ENCODE measurements at places on chromosomes 7 and 10. TPM values are rescaled to one million over a fixed set of nuclear protein-coding genes. Genes with fewer than 3 reads are reported as not detected.

DNA sequence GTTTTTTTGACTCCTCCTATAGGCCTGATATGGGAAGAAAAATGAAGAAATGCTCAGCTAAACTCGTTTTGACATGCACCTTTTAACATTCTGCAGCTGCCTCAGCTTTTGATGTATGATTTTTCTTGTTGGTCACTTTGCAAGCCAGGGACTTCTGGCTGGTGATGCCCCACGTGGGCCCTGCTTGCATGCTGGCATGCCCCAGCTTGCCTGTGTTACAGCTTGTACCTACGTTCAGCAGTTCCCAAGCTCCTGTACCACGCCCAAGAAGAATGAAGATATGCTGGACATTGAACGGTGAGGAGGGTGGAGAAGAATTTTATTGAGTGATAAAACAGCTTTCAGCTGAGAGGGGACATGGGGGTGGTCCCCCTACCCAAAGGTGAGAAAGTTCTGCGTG, 245.6 kb upstream of the FZD8 start:
- DNase-seq = no peak

- no peak for DNase-seq
These were observed 137.1 kb upstream of the UNC5B start for GRCh38 chr10:71075086-71075758.

GRCh38 chr10:80414142-80414895, 6.0 kb downstream of the PRXL2A start:
- DNase-seq = peak; percentile 63

DNA sequence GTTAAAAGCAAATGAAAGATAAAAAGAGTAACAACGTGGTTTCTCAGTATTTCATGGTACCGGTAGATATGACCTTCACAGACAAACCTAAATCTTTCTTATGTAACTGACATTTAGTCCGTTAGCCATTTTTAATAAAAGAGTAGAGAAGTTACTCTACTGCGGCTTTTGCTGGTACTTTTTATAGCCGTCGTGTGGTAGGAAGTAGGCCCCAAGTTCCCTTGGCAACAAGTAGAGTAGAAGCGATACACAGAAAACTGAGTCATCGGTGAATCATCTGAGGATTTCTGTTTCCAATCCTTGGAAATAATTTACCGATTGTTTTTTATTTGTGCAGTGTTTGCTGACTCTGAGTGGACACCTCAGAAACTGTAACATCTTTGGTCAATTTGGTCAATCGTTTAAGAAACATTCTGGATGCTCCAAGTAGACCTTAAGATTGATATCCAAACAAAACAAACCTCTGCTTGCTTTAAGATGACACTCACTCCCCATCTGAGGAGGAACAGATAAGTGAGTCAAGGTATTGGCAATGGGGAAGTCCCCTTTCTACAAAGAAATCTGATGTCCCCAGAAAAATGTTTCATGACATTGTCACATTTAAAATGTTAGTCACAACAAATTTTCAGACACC, 63.9 kb upstream of the AHR start:
- no peak for DNase-seq

GRCh38 chr7:158657189-158657746, 47.3 kb downstream of the NCAPG2 start:
- no peak for DNase-seq

- DNase-seq = no peak
These were observed 54.3 kb upstream of the ZNF800 start for GRCh38 chr7:127446842-127447241.

DNA sequence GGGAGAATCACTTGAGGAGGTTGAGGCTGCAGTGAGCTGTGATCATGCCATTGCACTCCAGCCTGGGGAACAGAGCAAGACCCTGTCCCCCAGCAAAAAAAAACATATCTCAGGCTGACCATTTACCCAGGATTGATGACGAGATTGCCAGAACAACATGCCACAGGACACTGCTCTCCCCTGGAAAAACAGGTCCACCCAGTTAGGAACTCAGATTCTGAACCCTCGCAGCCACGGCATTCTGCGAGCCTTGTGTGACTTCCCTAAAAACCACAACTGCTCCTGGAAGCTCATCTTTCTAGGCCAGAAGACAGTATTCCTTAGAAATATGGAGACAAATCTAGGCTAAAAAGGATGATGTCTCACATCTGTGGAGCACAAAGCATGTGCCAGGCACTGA, 42.1 kb upstream of the SH2B2 start:
- no peak for DNase-seq

- DNase-seq = no peak
These were observed 210.2 kb downstream of the MDFIC start for GRCh38 chr7:115132096-115132495.

- DNase-seq = no peak
These were observed 534 bp upstream of the ACBD5 start for GRCh38 chr10:27241010-27241651.

GRCh38 chr7:50142425-50143017, 49.5 kb upstream of the ZPBP start:
- DNase-seq = peak; percentile 19

DNA sequence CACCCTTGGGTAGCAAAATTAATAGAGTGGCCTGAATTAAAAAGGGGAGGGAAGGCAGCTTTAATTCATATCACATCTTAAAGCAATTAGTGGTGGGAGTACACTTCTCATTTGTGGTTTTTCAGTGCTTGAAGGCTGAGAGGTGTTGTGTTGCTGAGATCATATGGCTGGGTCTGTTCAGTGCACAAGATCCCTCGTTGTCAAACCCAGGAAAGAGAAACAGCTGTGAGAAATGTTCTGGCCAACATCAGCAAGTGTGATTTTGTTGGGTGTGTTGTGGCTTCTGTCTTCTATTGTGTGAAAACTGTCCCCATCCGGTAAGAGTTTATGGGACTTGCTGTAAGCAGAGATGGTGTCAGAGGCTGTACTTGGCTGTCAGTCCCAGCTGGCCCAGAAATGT, 197.9 kb upstream of the BMPER start:
- DNase-seq = no peak

- DNase-seq = no peak
These were observed 445.2 kb downstream of the DNAJB6 start for GRCh38 chr7:157782041-157782440.

DNA sequence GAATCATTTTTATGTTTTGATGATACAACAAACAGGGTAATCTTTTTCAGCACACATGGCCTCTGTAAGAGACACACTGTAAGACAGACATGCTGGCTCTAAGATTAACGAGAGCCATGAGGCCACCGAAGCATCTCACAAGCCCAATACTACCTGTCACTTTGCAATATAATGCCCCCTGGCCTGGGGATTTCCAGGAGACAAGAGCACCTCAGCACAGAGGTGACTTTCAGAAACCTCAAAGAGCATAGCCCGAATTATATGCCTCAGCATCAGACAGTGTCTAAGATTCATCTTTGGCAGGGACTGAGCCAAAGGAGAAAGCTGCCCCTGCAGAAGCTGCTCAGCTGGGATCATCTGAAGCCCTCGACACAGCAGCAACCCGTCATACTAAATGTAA, 44.2 kb upstream of the TMEM213 start:
- no peak for DNase-seq

DNA sequence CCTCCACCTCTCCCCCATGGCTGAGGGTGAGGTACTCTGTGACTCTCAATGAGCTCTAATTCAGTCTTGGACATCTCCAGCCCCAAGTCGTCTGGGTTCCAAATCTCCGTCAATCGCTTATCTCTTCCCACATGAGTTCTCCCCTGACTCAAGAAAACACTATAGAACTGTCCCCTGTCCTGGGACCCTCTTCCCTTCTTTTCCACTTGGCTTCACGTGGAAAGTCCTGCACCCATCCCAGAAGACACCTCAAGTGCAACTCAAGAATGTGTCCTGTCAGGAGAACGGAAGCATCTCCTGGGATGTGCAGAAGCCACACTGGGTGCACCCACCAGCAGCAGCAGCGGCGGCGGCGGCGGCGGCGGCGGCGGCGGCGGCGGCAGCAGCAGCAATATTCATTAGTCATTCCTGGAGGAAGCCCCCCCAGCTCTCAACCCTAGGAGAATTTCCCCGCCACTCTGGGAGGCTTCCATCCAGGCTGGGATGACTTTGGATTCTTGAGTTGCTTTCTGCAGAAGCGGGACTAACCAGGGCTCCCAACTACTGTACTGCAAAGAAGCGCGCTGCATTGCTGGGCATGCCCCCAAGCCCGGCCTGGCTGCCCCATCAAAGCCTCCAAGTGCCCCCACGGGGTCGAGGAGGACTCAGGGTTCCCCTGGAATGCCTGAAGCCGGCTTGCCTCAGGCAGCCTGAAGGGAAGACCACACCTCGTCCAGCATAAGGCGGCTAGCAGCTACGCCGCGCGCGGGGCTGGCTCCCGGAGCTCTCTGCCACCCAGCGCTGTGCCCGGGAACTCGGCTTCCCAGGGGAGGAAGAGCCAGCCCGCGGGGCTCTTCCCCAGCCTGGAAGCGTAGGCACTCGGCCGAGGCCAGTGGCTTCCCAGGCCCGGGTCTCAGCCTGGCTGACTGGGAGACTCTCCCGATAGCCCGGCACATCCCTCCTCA, 1.0 kb downstream of the CRTAC1 start:
- DNase-seq = no peak

DNA sequence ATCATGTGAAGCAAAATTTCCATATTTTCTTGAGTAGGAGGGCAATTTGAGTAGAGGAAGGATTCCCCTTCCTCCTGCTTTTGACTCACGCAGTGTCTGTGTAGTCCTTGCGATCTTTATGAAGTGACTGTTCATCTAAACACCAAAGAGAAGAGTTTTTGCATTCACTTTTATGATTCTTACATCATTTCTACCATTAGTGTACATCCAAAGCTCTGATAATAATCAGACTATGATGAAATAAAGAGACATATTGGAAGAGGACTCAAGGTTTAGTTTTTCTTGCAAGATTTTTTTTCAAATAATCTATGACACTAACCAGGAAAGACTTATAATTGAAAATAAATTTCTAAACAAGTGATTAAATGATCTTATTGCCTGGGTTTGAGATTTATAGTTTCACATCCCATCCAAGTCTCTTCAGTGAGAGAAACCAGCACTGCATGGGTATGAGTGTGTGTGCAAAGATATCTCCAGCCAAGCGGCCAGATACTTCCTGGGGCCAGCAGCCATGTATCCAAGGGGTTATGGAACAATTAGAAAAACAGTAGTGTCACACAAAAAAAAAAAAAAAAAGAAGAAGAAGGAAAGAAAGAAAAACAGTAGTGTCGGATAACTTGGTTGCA, 2.0 kb upstream of the ACTA2 start:
- DNase-seq = no peak

- DNase-seq = no peak
These were observed 104.0 kb upstream of the ZEB1 start for GRCh38 chr10:31215052-31215451.

DNA sequence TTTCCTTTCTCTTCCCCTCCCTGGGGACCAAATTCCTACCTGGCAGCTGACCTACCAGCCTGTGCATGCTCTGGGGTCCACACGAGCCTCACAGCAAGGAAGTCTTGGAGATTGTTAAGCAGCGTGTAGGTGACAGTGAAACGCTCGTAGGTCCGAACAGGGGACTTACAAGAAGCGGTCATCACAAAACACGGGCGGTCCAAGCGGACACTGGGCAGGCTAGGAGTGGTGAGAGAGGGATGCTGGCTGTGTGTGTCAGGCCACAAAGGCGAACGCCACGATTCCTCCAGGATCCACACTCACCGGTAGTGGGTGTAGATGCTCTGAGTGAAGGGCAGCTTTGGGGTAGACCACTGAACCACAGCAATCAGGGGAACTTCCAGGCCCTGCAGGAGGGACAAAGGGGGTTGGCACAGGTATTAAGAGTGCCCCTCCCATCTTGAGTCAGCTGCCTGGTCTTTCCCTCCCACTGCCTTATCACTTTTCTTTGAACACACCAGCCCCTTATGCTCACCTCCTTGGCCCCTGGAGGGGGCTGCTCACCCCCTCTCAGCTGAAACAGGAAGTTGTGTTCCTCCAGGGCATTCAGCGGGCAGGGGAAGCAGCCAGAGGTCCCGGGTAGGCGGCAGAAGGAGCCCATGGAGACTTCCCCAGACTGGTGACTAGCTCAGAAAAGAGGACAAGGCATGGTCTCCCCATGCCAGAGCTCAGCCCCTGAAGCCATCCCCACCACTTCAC, 2.0 kb downstream of the TRAPPC14 start:
- DNase-seq = no peak

DNA sequence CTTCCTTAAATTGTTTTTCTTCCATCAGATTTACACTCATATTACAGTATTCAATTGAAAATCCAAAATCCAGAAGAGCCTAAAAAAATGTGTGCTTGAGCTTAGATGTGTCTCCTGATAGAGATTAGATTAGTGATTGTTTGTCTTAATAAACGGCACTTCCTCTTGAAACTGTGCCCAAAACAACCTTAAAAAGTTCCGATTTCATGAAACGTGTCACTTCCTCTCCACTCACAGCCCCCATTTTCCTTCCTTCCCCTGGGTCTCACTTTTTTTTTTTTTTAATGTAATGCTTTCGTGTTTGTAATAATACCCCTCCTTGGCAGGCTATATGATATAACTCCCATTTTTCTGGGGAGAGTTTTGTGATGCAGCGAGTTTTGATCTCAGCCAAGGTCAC, 114.8 kb upstream of the ADO start:
- DNase-seq = no peak

- DNase-seq = no peak
These were observed 434.0 kb downstream of the INHBA start for GRCh38 chr7:41268878-41269277.

DNA sequence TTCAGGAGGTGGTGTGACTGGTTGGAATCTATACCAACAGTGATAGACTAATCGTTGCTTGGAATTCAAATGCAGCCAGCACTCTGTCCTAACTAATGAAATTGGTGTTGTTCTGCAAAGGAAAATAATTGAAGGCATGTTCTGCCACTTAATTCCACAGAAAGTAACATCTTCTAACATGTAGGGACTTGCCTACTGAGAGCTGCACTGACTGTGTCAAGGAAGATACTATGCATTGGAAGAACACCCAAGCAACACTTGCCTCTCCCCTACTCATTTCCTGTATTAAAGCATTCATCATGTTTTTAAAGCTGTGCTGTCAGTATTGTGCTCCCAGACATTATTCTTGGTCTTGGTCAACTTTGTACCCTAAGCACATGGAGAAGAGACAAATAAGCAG, 2.7 kb upstream of the CYP3A7 start:
- no peak for DNase-seq

GRCh38 chr10:113177156-113177935, 227.3 kb downstream of the TCF7L2 start:
- DNase-seq = no peak

- no peak for DNase-seq
These were observed 36.9 kb downstream of the WASL start for GRCh38 chr7:123711832-123712293.

CDK14 gene
- 33.7 TPM for polyA plus RNA-seq

BBIP1 gene
- 55.0 TPM for polyA plus RNA-seq

GPR85 gene
- 0.75 TPM for polyA plus RNA-seq

SSC4D gene
- polyA plus RNA-seq = 5.5 TPM

ADAMTS14 gene
- 1.2 TPM for polyA plus RNA-seq

UTF1 gene
- 0.17 TPM for polyA plus RNA-seq

Measured in renal cortex interstitium (tissue), 15 donors.